ENCODE measurements at places on chromosomes 2 and 18.

DNA sequence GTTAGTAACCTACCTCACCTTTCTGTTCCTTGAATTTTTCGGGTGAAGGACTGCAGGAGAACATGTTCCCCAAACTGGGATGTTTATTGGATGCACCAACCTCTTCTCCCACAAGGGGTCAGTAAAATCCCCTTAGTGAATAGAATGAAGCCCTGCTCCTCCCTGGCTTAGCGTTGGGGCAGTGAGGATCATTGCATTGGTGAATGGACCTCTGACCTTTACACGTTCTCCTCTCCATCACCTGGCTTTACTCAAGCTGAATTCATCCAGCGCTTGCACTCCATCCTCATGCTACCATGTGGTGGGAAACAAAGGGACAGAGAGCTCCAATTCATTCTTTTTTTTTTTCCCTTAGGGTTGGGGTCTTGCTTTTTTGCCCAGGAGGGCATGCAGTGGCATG is 157.2 kb downstream of the MIB1 start:
- DNase-seq = peak; percentile 5

DNA sequence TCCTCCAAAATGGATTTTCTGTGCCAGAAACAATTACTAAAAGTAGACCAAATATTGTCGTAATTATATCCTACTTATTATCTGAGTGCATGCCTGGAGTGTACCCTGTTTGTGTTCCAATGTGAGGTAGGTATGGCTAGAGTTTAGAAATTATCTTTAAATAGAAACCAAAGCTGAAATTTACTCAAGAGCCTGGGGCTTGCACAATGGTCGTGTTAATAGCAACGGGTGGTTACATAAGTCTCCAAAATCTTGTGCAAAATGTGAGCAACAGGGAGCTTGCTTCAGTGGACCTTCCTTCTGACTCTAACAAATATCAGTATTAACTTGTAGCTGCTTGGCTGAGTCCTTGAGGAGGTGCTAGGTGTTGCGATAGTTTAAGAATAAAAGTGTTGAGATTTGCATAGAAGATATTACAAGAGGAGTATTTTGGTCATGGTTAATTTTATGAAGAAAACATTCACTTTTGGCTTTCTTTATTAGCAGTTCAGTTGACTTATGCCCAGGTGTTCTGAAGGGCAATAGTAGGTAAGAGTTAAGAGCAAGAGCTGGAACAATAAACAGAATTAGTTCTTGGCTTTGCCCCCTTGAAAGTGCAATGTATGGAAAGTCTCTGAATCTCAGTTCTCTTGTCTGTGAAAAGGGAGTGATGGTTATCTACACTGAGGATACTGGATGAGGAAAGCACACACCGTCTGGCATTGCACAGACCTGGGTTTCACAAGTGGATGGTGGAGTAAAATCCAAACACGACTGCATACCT is 4.6 kb downstream of the CXCR4 start:
- no peak for DNase-seq

DNA sequence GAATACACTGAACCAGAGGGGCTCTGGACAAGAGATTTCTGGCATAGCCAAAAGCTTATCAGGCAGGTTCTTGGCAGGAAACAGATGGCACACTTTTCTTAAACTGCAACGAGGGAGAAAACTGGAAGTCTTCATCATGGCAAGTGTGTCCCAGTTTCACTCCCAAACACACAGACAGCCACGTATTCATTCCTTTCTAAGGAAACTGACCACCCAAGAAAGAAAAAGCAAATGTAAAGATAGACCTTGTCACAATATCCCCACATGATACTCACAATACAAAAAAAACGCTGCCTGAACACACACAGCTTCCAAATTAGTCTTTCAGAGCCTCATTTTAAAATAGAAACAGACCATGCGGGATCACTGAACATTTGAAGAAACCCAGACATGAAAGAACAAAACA is 40.6 kb upstream of the RTTN start:
- no peak for DNase-seq

DNA sequence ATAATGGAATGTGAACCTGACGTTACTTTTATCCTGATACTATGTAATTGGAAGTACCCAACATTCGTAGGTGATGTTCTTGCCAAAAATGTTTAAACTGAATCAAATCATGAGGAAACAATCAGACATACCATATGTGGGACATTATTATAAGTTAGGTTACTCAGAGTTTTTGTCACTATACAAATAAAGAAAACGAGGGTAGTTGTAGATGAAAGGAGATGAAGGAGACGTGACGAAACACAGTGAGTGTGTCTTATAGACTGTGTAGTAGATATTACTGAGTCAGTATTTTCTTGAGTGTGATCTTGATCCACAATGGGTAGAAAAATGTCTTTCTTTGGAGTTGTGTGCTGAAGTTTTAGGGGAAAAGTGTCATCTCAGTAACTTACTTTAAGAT is 176.8 kb downstream of the ZNF407 start:
- no peak for DNase-seq

DNA sequence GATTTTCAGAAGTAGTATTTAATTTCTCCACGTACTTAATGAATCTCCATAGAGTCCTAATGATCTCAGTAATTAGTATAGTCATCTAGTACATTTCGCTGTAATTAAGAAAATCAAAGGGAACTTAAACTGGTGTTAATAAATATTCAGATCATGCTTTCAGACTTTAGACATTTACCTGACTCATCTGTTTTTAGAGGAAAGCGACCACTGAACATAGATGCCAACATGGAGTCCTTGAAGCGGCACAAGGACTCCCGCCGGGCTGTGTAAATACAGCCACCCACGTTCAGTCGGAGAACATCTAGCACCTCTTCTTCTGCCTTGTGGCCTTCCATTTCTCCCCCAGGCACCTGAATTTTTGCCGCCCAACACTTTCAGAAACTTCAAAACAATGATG is 3.2 kb downstream of the KCTD18 start:
- DNase-seq = no peak

GRCh38 chr2:231276987-231277386 is 78.6 kb downstream of the ARMC9 start:
- no peak for DNase-seq

- DNase-seq = no peak
Measured at GRCh38 chr2:156325688-156326525, 6.6 kb downstream of the NR4A2 start.

DNA sequence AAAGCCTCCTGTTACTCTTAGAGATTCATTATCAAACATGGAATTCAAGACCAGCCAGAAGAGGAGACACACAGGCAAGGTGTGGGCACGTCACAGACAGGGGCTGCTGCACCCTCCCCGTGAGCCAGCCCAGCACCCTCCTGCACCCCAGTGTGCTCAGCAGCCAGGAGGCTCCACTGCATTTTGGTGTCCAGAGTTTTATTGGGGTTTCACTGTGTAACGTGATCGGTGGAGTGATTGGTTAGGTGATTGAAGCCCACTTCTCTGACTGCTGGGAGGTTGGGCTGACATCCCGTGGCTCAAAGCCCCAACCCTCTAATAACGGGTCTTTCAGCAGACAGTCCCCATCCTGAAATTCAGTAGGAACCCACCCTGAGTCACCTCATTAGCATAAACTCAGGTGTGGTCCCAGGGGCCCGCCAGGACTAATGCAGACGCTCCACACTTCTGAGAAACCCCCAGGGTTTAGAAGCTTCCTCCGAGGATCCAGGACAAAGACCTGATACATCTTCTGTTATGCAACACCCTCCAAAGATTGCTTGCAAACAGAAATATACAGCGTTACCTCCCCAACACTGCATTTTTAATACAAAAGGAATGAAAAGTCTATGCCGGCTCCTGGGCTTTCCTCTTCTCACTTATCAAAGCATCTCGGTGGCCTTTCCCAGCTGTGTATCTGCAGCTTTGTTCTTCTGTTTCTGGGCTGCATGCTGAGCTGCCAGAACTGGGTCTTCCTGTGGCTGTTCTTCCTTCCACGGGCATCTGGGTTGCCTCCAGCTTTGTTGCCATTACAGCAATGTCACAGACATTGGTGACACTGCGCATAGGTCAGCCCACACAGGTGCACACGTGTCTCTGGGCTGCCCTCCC is 43.7 kb upstream of the SNED1 start:
- DNase-seq = no peak

DNA sequence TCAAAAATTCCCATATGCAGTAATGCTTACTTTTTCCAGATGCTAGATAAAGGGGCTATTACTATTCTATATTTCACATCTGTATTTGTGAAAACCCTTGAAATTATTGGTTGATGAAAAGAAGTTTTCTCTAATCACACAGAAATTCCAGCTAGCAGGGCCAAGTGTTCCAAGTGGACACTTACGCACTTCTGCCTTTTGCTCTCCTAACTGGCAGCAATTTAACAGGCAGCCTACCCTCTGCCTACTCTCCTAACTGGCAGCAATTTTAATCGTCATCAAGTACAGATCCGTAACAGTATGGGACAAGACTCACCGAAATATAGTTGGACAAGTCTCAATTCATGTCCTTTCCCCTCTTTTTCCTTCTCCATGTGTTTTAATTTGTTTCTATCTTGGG is 12.0 kb downstream of the LRRC30 start:
- DNase-seq = no peak

GRCh38 chr2:124258140-124258880 is 233.2 kb downstream of the CNTNAP5 start:
- no peak for DNase-seq

GRCh38 chr2:240968731-240969624 is 29.4 kb upstream of the SNED1 start:
- DNase-seq = no peak

DNA sequence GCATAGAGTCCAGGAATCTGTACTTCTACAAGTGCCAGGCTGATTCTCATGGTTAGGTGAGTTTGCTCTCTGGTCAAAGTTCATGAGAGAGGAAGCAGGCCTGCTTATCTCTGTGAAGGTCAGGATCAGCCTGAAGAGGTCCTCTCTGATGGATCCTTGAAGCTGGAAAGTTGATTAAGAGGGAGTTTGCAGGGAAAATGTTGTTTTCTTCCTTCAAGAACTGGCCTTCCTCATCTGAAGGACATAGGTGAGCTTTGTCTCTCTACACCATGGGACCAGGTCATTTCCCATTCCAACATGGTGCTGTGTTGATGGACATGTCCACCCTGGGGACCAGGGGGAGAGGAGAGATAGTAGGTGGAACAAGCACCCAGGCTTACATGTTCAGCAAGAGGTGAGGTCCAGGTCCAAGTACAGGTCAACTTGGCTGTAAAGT is 14.9 kb downstream of the CCL20 start:
- DNase-seq = no peak

DNA sequence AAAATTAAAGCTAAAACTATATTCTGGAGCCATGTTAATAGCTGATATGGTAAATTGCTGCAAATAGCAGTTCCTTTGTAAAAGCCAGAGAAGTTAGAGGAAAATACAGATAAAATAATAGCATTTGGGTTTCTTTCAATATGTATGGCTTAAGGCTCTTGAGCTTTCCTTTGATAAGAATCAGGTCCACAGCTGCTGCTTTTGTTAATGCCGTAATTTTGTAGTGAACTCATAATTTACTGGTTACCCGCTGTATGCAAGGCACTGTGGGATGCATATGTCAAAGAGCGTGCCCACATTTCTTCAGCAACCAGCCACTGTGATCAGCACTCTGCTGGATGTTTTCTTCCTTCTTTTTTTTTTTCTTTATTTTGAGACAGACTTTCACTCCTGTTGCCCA is 79.1 kb downstream of the MOGAT1 start:
- no peak for DNase-seq

GRCh38 chr2:10367472-10368439 is 65.1 kb downstream of the HPCAL1 start:
- DNase-seq = no peak

DNA sequence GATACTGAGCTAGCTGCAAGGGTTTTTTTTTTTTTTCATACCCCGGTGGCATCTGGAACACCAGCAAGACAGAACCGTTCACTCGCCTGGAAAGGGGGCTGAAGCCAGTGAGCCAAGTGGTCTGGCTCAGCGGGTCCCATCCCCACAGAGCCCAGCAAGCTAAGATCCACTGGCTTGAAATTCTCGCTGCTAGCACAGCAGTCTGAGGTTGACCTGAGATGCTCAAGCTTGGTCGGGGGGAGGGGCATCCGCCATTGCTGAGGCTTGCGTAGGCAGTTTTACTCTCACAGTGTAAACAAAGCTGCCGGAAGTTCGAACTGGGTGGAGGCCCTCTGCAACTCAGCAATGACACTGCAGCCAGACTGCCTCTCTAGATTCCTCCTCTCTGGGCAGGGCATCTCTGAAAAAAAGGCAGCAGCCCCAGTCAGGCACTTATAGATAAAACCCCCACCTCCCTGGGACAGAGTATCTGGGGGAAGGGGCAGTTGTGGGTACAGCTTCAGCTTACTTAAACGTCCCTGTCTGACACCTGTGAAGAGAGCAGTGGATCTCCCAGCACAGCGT is 5.1 kb upstream of the MIB1 start:
- DNase-seq = no peak

- DNase-seq = no peak
Measured at GRCh38 chr2:68931799-68932198, 20.9 kb downstream of the GKN2 start.

GRCh38 chr2:224958462-224958857 is 83.8 kb downstream of the DOCK10 start:
- DNase-seq = no peak

GRCh38 chr2:170073288-170073687 is 104.7 kb upstream of the MYO3B start:
- DNase-seq = no peak

- no peak for DNase-seq
Measured at GRCh38 chr2:82852787-82853186, 1606.3 kb downstream of the SUCLG1 start.

DNA sequence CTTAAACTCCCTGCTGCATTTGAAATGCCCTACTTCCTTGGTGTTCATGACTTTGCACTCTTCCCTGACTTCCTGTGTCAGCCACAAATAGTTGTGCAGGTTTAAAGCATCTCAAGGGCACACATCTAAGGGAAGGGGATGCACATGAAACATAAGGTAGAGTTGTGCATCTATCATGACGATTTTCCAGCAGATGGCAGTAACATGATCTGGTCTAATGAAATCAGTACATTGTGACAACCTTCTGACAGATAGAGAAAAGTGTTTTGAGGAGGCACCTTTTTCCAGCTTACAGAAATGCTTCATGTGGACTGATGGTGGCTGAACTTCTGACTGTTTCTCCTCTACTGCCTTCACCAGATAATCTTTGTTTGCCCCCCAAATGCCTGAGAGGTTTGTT is 238.9 kb downstream of the XIRP2 start:
- DNase-seq = no peak

GRCh38 chr2:150690870-150691269 is 203.4 kb upstream of the RND3 start:
- DNase-seq = no peak

DNA sequence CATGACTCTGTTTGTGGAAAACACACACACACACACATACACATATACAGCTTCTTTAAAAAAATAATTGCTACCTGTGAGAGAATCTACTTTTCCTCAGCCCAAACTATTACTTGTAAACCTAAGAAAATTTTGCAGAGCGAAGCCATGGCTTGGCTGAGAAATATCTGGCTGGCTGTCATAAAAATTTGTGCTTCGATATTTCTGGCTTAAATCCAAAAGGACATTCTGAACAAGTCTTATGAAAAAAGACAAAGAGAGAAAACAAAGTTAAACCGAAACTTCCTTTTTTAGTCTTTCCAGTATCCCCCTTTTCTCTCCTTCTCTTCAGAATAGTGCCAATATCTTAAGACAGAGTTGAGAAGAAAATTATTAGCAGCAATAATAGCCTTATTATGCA is 2048.0 kb downstream of the SUCLG1 start:
- no peak for DNase-seq
